ENCODE measurements at places on chromosomes 11 and 22.

- no peak for DNase-seq
These were observed 29.0 kb downstream of the TMEM225 start for GRCh38 chr11:123856444-123856843.

GRCh38 chr11:57312511-57313021 lies 12.2 kb downstream of the TNKS1BP1 start:
- DNase-seq: no peak

DNA sequence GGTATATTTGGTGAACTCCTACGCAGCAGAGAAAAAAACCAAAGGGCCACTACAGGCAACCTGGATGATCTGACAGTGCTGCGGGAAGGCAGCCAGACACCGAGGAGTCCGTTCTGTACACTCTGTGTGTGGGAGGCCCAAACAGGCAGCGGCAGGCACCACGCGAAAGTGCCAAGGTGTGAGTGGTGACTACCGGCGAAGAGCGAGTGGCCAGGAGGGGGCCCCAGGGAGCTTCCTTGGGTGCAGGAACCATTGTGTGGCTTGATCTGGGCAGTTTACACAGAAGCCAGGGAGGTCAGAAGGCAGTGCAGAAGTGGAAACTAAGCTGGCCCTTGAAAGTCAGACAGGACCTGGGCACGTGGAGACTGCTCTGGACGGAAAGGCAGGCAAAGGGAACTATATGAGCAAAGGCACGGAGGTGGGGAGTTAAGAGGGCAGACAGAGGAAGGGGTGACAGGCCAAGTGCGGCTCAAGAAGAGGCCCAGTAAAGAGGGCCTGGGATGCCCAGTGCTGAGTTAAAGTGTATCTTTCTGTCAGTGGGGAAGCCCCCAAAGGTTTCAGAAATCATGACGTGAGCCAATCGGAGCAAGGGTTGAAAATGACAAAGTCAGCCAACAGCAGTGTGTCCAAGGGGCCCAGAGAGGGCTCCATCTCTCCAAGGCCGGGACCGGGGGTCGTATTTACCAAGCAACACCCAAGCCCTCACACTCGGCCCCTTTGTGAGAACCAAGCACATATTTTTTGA lies 10.6 kb downstream of the TMEM184B start:
- DNase-seq: no peak

- no peak for DNase-seq
These were observed 221.7 kb downstream of the SNX19 start for GRCh38 chr11:130694488-130695045.

- DNase-seq: no peak
These were observed 489.5 kb downstream of the TBC1D22A start for GRCh38 chr22:47251911-47252310.

DNA sequence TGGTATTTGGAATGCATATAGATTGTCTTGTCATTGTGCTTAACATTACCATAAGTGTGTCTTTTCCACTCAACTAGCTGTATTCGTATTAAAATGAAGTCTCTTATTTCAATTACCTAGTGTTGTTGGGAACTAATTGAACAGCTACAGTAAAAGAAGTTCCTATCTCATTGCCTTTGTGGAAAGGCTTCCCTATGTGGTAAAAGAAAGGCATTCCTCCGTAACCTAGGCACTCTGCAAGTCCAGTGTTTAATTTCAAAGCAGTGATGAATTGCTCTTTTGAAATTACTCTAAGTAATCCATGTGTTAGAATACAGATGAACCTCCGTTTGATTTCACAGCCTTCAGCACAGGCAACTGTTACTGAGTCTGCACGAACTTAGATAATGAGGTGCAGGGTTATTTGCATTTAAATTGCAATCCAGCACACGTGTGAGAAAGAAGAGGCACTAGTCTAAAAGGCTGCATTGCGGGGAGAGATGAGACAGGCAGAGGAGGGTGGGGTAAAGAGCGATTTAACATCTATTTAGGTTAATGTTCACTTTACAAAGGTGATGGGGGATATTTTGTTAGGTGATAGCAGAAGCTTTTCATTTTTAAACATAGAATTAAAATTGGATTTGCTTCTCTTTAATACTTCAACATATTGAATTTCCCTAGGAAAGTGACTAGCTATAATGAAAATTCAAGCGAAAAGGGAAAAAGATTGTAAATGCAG lies 25.0 kb upstream of the CRTAM start:
- no peak for DNase-seq

GRCh38 chr11:92277871-92278270 lies 53.3 kb downstream of the FAT3 start:
- DNase-seq: no peak

- no peak for DNase-seq
These were observed 15.2 kb upstream of the EIF3D start for GRCh38 chr22:36544107-36544620.

GRCh38 chr22:42399315-42400271 lies 32.6 kb downstream of the NFAM1 start:
- peak; percentile 91 for DNase-seq

Data from NCI-H1417 (cell line).